ENCODE measurements at places on chromosomes 1 and 21.

GRCh38 chr1:207963427-207964194 is 52.7 kb upstream of the CD34 start:
- DNase-seq = peak; percentile 43

DNA sequence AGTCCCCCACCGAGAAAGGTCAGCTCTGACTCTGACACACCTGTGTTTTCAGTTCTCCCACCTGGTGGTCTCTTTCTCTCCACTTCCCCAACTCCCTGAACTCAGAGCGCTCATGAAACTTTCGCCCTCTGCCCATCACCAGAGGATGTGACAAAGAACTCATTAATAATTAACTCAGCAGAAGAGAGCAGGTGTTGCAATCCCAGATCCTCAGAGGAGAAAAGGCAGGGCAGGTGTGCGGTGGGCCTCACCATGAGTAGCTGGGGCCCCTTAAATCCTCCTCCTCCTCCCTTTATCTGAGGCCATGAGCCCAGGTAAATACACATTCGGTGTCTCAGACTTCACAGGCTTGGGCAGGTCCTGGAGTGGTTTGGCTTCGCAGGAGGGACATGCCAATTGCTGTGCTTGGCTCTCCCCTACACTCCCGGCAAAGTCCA is 1.7 kb upstream of the LAMB3 start:
- no peak for DNase-seq

GRCh38 chr1:89929467-89930063 is 65.3 kb upstream of the ZNF326 start:
- DNase-seq = no peak

- DNase-seq = no peak
Measured at GRCh38 chr21:31252611-31253010, 91.5 kb downstream of the TIAM1 start.

GRCh38 chr21:31624961-31625491 is 34.5 kb upstream of the SOD1 start:
- no peak for DNase-seq

DNA sequence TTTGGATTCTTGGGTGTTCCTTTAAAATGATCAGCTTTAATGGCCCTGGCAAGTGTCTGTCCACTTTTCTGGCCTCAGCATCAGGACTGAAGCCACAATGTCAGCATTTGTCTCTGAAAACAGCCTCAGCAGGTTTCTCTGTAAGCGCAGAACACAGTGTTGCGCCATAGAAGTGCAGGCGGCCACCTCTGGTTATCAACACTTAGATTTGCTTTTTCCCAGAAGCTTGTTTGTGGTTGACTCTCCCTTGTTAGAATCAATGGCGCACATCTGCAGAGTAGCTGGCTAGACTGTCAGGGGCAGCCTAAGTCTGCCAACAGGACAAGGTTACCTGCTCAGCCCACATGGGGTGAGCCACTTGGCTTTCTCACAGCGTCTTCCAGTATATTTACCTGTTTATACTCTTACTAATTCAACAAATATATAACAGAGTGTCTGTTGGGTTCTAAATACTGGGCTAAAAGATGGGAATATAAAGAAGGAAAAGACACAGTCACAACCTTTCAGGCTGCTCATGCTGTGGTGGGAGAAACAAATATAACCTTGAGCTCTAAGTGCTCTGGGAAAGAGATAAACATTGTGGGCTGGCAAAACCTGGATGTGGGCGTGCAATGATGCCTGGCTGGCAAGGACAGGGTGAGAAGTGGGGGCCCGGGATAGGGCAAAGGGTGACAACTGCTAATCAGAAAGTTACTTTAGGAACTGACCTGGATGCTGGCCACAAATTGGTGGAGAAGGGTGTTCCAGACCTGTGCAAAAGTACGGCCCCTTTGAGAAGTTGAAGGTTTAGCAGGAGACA is 149.3 kb upstream of the KIAA0040 start:
- no peak for DNase-seq

DNA sequence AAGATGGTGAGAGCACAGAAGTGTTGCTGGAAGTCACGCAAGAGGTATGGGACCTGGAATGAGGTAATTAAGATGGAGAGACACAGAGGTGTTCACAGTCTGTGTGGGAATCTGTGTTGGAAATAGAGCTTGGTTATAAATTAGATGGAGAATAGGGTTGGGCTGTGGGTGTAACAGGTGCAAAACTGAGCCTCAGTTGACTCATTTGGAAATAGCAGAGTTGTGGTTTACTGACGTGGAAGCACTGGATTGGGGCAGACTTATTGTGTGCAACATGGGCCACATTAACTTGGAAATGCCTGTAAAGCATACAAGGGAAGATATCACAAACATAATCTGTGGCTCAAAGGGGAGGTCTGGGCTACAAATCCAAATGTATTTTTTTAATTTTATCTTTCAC is 13.0 kb downstream of the CAMSAP2 start:
- no peak for DNase-seq

DNA sequence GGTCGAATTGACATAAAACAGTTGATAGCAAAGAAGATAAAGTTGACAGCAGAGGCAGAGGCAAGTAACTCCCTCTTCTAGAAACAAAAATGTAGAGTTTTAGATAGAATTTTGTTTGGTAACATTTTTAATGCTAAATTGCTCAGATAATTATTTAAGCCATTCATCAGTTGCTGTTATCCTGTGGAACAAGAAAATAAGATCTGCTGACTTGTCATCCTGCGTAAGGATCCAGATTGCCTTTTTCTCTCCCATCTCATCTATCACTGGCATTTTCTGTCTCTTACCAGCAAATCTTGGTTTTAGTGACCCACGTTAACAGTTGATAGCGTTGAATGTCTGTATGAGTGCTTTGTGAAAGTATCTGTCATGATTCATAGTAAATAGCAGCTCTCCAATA is 29.8 kb downstream of the SOAT1 start:
- no peak for DNase-seq

DNA sequence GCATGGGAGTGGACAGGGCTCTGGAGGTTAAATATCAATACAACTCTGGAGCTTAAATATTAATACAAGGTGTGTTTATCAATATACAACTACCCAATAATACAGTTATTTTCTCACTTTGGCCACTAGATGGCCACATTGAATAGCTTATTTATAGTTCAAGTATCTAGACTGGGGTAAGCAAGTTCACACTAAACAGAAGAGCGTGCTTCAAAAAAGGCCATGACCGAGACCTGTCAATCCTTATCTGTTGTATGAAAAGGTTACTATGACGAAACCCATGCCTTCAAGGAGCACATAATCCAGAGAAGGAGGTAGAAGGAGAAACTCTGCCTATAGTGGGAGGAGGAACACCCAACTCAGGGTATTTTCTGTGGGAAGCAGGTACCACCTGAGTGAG is 29.1 kb downstream of the CHML start:
- no peak for DNase-seq

- no peak for DNase-seq
Measured at GRCh38 chr1:226973898-226974543, 33.9 kb downstream of the COQ8A start.

DNA sequence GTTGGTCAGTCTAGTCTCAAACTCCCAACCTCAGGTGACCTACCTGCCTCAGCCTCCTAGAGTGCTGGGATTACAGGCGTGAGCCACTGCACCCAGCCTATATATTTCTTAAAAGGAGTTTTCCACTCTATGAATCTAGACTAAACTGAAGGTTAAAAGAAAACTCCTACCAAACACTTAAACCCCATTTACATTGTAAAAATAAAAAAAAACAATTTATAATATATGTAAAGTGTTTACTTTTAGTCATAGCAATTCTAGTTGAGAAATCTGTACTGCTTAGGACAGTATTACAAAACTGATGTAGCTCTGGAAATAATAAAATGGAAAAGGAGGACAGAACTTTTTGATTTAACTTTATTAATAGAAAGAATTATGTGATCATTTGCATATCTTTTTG is 9.5 kb downstream of the ASB17 start:
- DNase-seq = no peak

- no peak for DNase-seq
Measured at GRCh38 chr1:31978843-31979400, 34.7 kb upstream of the KHDRBS1 start.

GRCh38 chr1:160546942-160547341 is 23.9 kb upstream of the SLAMF6 start:
- DNase-seq = no peak

GRCh38 chr1:179441501-179441900 is 75.7 kb downstream of the AXDND1 start:
- no peak for DNase-seq

- no peak for DNase-seq
Measured at GRCh38 chr1:154742606-154743005, 127.5 kb downstream of the KCNN3 start.

DNA sequence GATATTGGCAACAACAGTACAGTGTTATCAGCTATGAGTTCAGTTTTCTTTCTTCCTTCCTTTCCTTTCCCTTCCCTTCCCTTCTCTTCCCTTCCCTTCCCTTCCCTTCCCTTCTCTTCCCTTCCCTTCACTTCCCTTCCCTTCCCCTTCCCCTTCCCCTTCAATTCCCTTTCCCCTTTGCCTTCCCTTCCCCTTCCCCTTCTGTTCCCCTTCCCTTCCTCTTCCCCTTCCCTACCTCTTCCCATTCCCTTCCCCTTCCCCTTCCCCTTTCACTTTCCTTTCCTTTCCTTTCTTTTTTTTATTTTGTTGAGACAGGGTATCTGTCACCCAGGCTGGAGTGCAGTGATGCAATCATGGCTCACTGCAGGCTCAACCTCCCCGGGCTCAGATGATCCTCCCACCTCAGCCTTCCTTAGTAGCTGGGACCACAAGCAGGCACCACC is 72.3 kb upstream of the CAPZB start:
- DNase-seq = no peak

GRCh38 chr1:178498896-178499675 is 2.3 kb upstream of the CLEC20A start:
- DNase-seq = no peak

GRCh38 chr1:162385280-162385623 is 3.7 kb downstream of the C1orf226 start:
- DNase-seq = no peak

DNA sequence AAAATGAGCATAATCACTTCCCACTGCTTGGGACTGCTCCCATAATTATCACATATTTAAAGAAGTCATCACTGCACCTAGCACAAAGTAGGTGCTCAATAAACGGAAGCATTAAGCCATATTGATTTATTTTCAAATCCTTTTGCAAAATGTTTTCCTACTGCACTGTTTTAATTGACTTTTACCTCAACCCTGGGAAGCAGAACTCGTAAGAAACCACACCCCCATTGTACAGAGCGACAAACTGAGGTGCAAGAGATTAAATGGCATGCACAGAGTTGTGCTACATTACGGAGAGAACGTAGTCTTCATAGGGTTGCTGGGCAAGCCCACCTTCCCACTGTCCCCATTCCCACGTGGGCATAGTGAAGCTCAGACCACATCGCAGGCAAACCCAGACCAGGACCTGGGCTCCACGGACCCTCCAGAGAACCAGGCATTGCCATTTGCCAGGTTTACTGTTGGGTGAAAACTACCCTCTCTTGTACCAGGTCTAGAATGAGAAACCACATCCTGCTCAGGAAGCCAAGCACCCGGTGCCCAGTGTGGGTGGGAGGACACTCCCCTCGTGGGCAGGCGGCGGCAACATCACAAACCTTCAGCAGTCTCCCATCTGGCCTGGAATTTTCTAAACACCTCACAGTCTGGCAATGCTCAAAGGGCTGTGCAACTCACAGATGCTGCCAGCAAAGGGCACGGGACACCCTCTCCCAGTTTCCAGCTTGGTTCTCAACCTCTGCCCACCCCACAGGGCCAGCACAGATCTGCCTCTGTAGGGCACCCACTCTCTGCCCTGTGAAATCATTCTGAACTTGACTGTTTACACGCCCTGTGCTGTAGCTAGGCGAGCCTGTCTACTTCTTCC is 8.2 kb downstream of the IFFO2 start:
- peak; percentile 68 for DNase-seq

DNA sequence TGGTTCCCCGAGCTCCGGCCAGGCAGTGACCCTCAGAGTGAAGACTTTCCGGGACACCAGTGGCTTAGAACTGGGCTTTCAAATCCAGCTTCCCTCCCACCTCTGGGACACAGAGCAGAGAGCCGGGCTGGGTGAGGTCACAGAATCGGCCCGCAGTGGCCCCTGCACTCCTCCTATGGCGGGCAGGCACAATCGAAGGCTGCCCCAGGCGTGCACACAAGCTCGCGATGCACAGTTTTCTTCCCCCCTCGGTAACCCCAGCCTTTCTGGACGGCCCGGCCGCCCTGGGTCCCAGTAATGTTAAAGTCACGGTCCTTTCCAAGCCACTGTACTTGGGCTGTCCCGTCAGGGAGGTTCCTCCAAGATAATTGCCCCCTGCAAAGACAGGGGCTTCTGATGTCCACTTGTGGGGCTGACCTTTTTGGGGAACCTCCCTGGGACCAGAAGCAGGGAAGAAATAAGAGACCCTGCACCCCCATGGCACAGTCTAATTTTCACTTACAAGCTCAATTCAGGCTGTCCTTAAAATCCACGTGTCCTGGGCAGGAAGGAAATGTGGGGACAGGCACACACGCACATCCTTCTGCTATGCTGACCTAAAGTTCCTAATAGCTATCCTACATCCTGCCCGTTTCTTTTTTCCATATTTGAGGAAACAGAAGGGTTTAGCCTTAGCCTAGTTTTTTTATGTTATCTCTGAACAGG is 13.7 kb downstream of the TFF3 start:
- no peak for DNase-seq

- DNase-seq = no peak
Measured at GRCh38 chr1:36128905-36129206, 3.8 kb upstream of the COL8A2 start.

DNA sequence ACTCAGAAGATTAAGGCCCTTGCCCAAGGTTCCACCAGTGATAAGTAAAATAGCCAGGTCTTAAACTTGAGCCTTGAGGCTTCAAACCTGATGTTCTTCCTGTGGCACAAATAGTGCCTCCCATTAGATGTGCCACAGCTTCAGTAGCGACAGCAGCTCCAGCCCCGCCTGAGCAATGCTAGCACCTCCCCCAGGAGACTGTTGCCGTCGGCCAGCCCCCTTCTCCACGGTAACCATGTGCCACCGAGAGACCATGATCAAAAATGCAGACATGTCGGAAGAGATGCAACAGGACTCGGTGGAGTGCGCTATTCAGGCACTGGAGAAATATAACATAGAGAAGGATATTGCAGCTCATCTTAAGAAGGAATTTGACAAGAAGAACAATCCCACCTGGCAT is 32.2 kb downstream of the KLHDC7A start:
- DNase-seq = no peak

DNA sequence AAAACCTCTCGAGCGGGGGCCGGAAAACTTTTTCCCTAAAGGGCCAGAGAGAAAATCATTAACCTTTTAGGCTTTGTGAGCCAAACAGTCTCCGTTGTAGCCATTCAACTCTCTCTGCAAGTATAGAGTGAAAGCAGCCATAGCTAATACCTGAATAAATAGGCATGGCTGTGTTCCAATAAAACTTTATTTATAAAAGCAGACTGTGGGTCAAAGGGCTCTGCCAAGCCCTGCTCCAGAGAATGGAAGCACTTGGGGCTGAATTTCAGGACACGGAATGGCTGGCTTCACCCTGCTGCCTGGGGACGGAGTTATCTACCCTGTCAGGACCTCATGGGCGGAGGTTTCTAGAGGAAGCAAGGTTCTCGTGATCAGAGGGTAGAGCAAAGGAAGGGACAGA is 92.7 kb downstream of the CASZ1 start:
- DNase-seq = no peak

Measured in kidney epithelial cell (primary cell).